ENCODE measurements at places on chromosomes 12 and 14.

DNA sequence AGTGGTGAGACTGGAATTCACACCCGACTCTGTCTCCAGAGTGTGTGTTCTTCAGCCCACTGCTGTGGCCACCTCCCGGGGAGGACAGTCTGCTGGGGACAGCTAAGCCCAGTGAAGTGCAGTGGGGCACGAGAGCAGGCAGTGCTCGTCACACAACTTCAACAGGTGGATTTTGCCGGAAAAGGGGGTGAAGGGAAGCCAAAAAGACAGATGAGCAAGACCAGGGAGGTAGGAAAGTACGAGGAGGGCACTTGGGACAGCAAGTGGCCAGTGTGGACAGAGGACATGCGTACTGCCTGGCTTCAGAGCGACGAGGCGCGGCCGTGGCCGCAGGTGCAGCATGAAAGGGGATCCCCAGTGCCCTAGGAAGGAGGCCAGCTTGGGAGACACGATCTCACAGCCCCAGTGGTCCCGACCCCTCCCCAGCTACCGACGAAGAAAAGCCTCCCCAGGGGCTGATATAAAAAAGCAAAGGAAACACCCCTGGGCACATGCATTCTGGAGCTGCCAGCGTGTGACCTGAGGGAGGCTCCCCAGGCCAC lies 96.1 kb downstream of the FBXL14 start:
- DNase-seq, result no peak

- DNase-seq, result no peak
Measured at GRCh38 chr12:101671157-101671791, 26.2 kb upstream of the CHPT1 start.

DNA sequence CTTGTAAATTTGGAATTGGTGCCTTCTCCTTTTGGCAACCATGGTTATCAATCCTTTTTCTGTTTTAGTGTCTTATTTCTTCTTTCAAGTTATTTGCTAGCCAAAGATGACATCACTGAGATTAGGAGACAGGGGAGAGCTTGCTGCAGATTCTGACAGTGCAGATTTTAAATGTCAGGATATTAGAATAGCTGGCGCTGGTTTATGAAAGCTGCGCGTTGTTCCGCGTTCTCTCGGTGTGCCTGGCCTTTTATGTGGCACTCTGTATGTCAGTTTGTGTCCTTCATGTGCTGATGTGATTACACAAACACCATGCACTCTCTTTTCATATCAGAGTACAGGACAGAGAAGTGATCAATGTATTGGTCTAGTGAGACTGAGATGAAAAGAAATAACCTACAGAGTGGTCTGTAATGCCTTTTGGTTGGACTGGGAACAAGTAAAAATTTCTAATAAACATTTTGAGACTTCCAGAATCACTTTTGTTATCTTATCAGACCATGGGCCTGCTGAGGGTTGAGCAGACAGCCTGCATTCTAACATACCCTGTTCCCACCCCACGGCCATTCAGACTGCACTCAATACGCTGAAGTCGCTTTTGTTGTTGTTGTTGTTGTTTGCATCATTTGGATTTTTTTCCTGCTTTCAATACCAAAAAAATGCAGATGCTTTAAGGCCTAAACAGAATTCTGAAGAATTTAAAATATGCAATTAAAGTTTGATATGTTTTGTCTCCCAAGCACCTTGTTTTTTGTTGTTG lies 49.7 kb upstream of the TRAF3 start:
- no peak for DNase-seq

- no peak for DNase-seq
Measured at GRCh38 chr12:8154526-8154925, 2.3 kb upstream of the ZNF705A start.

Data from fibroblast of skin of back (primary cell).